ENCODE measurements at places on chromosomes 4 and X.

- no peak for DNase-seq
These were observed 48.1 kb upstream of the FHDC1 start for GRCh38 chr4:152887981-152888380.

GRCh38 chrX:153019166-153019565 lies 25.2 kb upstream of the PNMA5 start:
- DNase-seq = no peak

GRCh38 chrX:109782994-109783700 lies 50.1 kb upstream of the ACSL4 start:
- DNase-seq = no peak

DNA sequence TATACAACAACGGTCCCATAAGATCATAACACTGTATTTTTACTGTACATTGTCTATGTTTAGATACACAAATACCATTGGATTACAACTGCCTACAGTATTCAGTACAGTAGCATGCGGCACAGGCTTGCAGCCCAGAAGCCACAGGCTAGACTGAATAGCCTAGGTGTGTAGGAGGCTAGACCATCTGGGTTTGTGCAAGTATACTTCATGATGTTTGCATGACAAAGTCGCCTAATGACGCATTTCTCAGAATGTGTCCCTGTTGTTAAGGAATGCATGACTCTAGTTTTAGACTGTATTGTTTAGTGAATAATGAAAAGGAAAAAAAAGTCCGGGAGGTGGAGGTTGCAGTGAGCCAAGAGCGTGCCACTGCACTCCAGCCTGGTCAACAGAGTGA lies 56.5 kb upstream of the C4orf50 start:
- no peak for DNase-seq

GRCh38 chrX:28586286-28586685 lies 960 bp upstream of the IL1RAPL1 start:
- DNase-seq = no peak

DNA sequence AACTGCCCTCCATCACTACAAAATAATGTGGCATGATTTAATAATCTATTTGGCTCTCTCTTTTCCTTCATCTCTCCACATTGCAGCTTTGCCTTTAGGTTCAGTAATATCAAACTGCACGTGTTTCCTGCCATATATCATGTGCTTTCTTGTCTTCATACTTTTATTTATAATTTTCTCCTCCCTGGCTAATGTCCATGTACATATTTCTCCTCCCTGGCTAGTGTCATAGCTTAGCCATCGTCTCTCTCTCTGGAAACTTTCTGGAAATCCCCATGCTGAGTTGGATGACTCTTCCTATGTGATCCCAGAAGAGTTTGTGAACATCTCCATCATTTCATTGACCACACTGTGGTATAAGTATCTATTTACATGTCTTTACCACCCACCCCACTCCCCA lies 21.3 kb upstream of the PDGFC start:
- DNase-seq = no peak

All from NCI-H1436 (cell line).